ENCODE measurements at places on chromosomes 2 and 18.

GRCh38 chr2:128374001-128374710 lies 55.5 kb upstream of the HS6ST1 start:
- no peak for DNase-seq

- DNase-seq = no peak
These were observed 59.1 kb upstream of the PELI1 start for GRCh38 chr2:64203131-64203857.

DNA sequence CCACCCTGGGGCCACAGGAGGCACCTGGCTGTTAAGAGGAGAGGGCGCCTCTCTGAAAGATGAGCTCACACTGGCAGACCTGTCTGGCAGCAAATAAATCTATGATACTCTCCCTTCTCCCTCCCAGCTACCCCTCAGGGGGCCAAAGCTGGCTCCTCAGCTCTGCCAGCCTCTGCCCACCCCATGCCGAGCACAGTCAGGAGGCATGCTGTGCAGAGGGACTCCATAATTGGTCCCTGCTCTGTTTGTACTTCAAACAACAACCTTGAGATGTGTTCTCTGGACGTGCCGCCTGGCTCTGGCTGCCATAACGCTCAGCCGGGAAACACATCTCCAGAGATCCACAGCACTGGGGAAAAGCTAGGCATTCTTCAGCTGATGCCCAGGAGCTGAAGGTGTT lies 126.7 kb downstream of the GALNT14 start:
- DNase-seq = no peak

GRCh38 chr2:58984731-58985130 lies 743.6 kb upstream of the FANCL start:
- no peak for DNase-seq

DNA sequence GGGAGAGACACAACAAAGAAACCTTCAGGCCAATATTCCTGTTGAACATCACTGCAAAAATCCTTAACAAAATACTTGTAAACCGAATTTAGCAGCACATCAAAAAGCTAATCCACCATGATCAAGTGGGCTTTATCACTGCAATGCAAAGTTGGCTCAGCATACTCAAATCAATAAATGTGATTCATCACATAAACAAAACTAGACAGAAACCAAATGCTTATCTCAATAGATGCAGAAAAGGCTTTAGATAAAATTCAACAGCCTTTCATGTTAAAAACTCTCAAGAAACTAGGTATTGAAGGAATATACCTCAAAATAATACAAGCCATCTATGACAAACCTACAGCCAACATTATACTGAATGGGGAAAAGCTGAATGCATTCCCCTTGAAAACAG lies 20.6 kb downstream of the GTF2A1L start:
- DNase-seq = no peak

GRCh38 chr2:106124905-106125549 lies 69.1 kb downstream of the UXS1 start:
- DNase-seq = no peak

GRCh38 chr2:85797921-85798320 lies 44.1 kb downstream of the ATOH8 start:
- peak; percentile 28 for DNase-seq

GRCh38 chr2:85917887-85918795 lies 29.4 kb upstream of the ST3GAL5 start:
- no peak for DNase-seq

GRCh38 chr2:212274215-212274614 lies 264.4 kb downstream of the ERBB4 start:
- DNase-seq = no peak

All from MG63 (cell line).